ENCODE measurements at places on chromosomes 11 and 22.

- DNase-seq, result no peak
Measured at GRCh38 chr11:75311858-75312288, 39.6 kb downstream of the ARRB1 start.

- DNase-seq, result no peak
Measured at GRCh38 chr11:67999201-67999629, 4.7 kb downstream of the UNC93B1 start.

DNA sequence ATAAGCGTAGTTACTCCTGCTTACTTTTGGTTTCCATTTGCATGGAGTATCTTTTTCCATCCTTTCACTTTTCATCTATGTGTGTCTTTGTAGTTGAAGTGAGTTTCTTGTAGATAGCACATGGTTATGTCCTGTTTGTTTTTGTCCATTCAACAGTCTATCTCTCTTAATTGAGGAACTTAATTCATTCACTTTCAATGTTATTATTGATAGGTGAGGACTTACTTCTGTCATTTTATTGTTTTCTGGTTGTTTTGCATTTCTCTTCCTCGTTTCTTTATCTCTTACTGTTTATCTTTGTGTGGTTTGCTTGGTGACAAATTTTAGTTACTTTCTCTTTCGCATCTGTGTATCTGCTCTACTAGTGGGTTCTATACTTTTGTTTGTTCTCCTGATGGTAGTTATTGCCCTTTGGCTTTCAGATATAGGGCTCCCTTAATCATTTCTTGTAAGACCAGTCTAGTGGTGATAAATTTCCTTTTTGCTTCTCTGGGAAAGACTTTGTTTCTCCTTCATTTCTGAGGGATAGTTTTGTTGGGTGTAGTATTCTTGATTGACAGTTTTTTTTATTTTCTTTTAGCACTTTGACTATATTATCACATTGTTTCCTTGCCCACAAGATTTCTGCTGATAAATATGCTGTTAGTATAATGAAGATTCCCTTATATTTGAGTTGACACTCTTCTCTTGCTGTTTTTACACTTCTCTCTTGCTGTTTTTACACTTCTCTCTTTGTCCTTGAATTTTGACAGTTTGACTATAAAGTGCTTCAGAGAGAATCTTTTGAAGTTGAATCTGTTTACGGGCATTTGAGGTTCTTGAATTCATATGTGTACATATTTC lies 9.0 kb upstream of the RAG1 start:
- no peak for DNase-seq

- DNase-seq, result no peak
Measured at GRCh38 chr22:21963790-21964211, 11.2 kb upstream of the PPM1F start.

- no peak for DNase-seq
Measured at GRCh38 chr11:92246630-92247029, 22.0 kb downstream of the FAT3 start.

Data from CD4-positive, alpha-beta T cell treated with Interleukin-6 at 100 ng/mL for 8 hours (primary cell).